ENCODE measurements at places on chromosomes 1 and 21.

DNA sequence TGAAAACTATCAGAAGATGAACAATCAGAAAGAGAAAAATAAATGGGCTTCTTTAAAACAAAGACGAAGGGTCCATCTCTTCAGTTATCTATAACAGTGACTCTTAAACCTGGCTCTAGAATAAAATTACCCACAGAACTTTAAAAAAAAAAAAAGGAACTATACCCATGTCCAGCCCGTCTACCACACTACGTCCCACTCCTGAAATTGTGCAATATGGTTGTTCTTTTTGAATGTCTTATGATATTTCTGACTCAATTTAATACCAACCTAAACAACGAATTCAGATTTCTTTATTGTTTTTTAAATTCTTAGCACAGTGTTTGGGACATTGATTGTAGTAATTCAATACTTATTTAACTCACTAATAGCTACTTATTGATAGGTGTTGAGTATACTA is 246.3 kb downstream of the DPYD start:
- DNase-seq, result no peak

DNA sequence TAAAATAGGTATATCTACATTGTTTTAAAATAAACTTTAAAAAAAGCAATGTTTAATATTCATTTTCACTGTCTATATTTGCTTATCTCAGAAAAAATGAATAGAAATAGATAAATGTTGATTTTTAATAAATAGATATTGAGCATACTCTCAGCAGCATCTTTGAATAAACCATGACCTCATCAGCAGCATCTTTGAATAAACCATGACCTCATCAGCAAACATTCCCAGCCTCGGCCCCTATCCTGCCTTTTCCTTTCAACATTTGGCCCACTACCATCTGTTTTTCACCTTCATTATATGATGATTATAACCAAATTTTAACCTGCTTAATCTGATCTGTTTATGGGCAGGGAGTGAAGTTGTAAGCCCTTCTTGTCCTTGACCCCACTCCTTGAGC is 148.7 kb upstream of the SAMSN1 start:
- DNase-seq, result no peak

- DNase-seq, result no peak
Observed at GRCh38 chr1:28895896-28896608, 18.3 kb upstream of the EPB41 start.

- no peak for DNase-seq
Observed at GRCh38 chr1:53121319-53122172, 20.9 kb downstream of the SLC1A7 start.

DNA sequence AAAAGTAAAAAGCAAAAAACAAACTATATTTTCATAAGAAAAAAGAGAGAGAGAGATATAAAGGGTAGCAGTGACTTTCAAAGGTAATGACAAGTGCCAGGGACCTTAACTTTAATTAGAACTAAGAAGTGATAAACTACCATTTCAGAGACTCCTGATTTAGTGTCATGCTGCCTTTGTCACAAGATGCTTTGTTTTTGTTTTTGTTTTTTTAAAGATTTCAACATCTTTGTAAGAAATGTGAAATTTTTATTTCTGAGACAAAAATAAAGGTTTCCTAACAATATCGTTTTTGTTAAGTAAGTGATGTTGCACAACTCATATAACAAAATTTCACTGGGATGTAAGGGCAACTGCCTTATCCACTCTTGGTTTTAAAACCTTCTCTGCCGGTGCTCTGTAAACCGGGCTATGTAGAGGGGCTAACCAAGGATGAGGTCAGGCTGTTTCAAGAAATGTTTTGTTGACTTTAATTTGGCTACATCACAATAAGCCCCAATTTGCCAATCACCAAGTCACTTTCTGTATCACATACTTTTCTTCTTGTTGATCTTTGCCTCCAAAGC is 35.2 kb upstream of the SYT2 start:
- no peak for DNase-seq

DNA sequence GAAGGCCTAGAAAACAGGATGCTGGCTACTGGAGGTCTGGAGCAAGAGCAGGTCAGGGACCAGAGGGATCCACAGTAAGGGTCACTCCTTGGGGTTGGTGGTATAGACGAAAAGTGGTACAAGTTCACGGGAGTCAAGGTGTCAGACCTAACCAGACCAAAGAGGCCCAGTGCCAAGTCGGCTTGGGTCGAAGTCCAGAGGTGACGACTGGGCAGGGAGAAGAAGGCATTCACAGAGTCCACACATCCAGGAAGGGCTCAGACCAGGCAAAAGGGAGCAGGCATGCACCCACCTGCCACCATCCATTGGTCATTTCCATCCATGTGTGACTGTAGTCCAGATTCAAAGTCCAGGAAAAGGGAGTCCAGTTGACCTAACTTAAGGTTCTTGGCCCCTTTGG is 27.1 kb upstream of the SYT6 start:
- DNase-seq, result no peak

- no peak for DNase-seq
Observed at GRCh38 chr1:76944942-76945341, 77.7 kb downstream of the ST6GALNAC5 start.

GRCh38 chr1:244960904-244961303 is 96.6 kb upstream of the HNRNPU start:
- DNase-seq, result no peak

DNA sequence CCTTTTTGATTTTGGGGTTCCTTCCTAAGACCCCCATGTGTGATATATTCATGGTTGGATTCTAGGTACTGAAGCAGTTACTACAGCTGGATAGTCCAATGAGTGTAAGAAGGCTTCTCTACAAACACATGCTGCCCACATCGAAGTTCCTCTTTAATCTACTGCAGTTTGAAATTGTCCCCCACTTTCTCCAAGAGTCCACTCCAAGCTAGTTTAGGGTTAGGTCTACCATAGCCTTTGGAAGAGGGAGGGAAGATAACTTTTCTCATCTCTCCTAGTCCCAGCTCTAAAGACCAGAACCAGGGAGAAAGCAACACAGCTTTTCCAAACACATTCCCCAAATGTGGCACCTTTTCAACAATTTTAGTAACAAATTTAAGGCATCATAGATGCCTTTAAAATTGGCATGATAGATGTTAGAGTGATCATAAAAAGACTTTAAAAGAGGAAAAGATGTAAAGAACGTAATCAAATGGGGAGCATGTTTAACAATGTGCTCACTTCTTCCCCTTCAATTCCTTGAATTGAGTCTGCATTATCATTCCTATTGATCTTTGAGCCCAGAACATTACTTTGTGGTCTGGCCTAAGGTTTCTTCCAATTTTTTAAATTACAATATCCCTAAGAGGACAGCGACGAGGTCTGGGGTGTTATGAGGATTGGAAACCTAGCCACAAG is 1.0 kb upstream of the EXO1 start:
- no peak for DNase-seq

DNA sequence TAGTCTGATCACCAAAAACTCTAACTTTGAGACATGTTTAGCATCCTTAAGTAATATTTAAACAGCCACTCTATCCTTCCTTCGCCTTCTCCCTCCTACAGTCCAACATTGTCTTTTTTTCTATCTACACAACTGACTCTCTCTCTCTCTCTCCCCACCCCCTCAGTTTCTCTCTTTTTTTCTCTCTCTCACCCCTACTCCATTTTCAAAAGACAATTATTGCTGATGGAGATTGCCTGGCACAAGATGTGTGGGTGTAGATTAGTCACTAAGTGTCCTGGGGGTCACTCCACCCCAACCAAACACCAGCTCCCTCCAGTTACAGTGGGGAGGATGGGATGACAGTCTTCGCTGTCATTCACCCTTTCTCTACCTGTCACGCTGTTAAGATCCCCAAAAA is 94.5 kb upstream of the NFIA start:
- DNase-seq, result no peak

DNA sequence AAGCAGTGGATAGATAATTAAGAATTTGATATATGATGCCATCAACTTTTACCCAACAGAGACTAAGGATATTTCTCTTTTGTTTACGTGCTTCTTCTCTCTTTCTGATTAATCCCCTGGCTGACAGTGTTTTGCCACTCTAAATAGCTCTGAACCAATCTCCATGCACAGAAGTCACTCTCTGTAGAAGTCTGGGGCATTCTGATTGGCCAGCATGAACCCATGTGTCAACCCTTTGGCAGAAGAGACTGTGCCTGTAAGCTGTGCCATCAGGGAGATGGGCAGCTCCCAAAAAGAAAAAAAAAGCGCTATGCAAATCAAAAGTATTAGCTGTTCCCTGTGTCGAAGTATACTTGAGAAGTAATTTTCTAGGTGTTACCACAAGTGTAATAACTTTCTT is 34.1 kb upstream of the NRIP1 start:
- DNase-seq, result no peak

DNA sequence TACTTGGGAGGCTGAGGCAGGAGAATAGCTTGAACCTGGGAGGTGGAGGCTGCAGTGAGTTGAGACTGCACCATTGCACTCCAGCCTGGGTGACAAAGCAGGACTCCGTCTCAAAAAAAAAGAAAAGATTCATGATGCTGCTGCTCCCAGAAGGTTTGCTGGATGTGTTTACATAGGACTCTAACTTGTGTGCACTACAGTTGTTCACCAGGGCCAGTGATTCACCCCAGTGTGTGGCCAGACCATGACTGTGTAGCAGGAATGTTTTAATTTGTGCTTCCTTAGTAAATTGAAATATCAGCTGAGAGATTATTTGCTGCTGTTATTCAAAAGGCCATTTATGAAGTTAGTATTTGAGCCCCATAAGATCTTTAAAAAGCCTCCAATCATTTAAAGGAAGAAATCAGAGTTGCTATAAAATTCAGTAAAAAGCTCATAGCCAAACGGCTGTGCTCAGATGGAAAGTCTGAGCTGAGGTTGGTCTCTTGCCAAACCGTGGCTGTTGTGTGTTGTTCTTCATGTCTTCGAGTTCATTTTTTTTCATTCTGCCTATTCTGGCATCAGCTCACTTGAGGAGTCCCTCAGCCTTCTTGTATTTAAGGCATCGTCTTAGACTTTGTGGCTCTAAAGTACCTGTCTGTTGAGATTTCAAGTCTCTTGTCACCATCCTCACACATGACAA is 18.1 kb upstream of the PGD start:
- DNase-seq, result no peak

DNA sequence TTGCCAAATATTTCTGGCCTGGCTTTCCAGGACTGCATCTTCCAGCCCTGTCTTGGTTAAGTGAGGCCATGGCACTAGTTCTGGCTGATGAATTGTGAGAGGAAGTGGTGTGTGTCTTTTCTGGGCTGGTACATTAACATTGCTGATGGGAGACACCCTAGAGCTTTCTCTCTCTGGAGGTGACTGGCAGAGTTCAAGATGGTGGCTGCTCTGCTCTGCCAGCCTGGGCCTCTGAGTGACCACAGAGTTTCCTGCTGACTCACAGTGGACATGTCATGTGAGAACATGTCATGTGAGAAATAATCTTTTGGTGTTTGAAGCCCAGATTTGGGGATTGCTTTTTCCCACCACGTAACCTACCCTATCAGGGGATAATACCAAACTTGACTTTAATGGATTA is 218.0 kb upstream of the KIAA0040 start:
- DNase-seq, result no peak

GRCh38 chr1:24737368-24738117 is 7.7 kb upstream of the CLIC4 start:
- DNase-seq, result no peak

- peak; percentile 52 for DNase-seq
Observed at GRCh38 chr1:149917571-149918144, at the start of gene SV2A. TSS of gene SV2A (minus strand) at chr1:149917844. CDS start at chr1:149913840, 4,004 bp downstream.

DNA sequence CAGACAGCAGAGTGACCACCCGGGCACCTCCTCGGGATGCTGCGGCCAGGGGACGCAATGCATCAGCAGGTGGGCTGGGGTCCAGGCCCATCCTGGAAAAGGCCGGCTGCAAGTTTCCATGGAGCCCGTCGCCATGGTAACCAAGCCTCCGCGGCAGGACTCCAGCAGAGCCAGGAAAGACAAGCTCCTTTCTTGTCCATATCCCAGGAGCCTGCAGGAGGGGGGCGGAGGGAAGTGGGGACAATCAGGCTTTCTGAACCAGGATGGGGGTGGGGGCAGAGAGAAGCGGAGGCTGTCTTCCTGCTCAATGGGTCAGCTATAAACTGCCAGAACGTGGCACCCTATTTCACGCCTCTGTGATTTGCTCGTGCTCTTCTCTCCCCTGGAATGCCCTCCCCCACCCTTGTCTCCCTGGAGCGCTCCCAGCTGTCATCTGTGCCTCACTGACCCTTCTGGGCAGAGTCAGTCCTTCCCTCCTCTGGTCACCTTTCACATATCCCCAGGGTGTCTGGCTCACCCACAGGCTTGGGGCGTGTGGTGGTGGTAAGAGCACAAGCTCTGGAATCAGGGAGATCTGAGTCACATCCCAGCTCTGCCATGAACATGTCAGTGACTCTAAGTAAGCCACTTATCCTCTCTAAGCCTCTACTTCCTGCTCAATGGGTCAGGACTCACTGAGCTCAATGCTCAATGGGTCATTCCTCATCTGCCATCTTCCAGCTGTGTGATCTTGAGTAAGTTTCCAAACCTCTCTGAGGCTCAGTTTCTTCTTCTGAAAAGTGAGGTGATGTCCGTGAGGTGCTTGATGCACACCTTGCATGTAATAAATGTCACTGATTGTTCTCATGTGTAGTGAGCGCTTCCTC is 58.9 kb upstream of the LAPTM5 start:
- no peak for DNase-seq

GRCh38 chr1:62356257-62356835 is 37.1 kb upstream of the KANK4 start:
- no peak for DNase-seq

Data from GM20000 (cell line).